ENCODE measurements at places on chromosomes 7 and 10. TPM values are rescaled to one million over a fixed set of nuclear protein-coding genes. Genes with fewer than 3 reads are reported as not detected.

GRCh38 chr7:105454921-105455320, 66.2 kb upstream of the SRPK2 start:
- DNase-seq = no peak

- no peak for DNase-seq
Measured at GRCh38 chr7:127057918-127058317, 194.8 kb downstream of the GRM8 start.

Gene AMZ1
- total RNA-seq = 0.67 TPM

- DNase-seq = no peak
Measured at GRCh38 chr10:33329178-33329577, 5.3 kb downstream of the NRP1 start.

DNA sequence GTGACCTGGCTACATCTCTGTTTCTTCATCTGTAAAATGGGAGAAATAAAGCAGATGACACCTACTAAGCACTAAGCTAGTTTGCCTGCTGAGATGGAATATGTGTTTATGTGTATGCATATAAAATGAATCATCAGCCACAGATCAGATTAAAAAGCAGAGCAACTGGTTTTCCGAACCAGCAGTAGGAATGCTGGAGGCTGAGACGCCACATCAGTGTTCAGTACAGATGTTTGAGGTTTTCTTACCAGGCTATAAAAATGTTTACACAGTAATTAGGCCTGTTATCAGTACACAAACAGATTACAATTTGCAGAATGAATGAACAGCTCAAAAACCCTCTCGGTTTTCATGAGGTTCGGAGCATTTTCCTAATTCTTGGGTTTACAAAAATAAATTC, 85.8 kb downstream of the CALN1 start:
- DNase-seq = no peak

GRCh38 chr7:101488826-101489572, 126.3 kb downstream of the COL26A1 start:
- no peak for DNase-seq

DNA sequence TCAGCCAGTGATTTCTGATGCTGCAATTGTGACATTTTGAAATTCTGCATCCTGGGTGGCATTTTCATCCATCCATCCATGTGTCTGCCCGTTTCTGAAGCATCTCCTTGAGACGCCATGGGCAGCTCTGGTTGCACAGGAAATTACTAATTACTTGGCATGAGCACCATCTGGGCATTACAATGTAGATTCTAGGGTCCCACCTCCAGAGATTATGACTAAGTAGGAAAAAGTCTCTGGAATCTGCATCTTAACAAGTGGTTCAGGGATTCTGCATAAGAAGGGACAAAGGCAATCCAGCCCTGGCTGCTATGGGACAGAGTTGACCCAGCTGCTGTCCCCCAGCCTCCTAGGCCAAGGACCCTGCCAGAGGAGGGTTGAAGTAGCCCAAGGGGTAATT, 65.3 kb downstream of the CUZD1 start:
- DNase-seq = no peak

Gene OLAH
- total RNA-seq = not detected

GRCh38 chr7:97187067-97187466, 69.6 kb downstream of the SDHAF3 start:
- no peak for DNase-seq

Gene MKI67
- total RNA-seq = 74.3 TPM

Gene CPEB3
- 9.9 TPM for total RNA-seq

- DNase-seq = peak; percentile 49
Measured at GRCh38 chr7:95686109-95686508, 86.2 kb upstream of the DYNC1I1 start.

DNA sequence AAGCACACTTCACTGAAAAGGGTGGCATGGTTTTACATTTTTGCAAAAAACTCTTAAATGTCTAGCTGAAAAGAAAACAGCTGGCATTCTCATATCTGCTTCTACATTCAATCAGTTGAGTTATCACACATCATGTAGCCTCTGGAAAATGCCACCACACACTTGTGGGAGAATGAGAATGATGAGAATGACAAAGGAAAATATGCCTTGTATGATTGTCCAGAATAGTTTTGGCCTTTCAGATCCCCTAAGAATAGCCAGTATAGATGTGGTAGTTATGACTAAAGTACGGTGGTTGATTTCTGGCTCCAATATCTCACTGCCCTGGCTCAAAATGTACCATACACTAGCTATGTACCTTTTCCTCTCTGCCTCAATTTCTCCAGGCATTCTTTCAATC, 30.2 kb upstream of the FRMD4A start:
- no peak for DNase-seq

Gene GHRHR
- total RNA-seq = not detected

- DNase-seq = no peak
Measured at GRCh38 chr10:60937784-60938654, 6.0 kb downstream of the RHOBTB1 start.

GRCh38 chr10:102738692-102739121, 5.0 kb upstream of the WBP1L start:
- no peak for DNase-seq

Measured in Peyer's patch (tissue), 4 donors.